Stimulated activated naive CD4-positive, alpha-beta T cell treated with Interleukin-2 at 50 U/mL for 16 hours (primary cell): ENCODE measurements at places on chromosomes 11 and 22.

- no peak for DNase-seq
Observed at GRCh38 chr22:42902875-42903510, 45.9 kb upstream of the ARFGAP3 start.

DNA sequence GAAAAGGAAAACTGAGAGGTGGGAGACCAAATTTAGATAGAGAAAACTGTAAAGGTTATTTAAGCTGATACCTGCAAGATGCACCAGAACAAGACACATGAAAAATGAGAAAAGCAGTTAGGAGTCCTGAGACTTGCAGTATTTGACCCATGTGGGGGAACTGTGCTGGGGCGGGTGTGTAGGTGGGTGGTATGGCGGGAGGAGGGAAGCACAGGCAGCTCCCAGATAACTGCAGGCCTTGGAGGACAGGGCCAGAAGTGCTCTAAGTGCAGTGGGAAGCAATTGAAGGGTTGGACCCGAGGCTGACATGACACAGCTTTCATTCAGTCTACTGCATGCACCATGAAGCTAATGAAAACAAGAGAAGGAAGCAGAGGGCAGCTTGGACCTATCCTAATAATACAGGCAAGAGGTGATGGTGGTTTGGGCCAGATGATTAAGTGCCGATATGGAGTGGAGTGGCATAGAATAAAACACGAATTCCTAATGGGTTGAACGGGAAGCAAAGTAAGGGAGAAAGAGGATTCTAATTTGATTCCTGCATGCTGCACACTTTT is 48.0 kb upstream of the ANO3 start:
- no peak for DNase-seq

- no peak for DNase-seq
Observed at GRCh38 chr22:20131859-20132685, 468 bp downstream of the ZDHHC8 start.

DNA sequence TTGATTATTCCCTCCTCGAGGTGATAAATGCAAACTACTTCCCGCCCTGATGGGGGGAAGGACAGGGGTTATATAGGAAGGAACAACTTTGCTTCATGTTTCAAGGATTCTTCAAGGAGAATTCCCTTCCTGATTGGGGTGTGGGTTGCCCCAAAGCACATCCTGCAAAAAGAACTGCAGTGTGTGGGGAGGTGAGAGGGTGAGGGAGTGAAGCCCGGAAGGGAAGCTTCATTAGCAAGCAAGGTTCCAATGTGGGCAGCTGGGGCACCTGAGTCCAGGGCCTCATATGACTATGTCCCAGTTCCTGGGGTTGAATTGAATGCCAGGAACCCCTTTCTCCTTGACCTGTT is 326.0 kb downstream of the MN1 start:
- no peak for DNase-seq

DNA sequence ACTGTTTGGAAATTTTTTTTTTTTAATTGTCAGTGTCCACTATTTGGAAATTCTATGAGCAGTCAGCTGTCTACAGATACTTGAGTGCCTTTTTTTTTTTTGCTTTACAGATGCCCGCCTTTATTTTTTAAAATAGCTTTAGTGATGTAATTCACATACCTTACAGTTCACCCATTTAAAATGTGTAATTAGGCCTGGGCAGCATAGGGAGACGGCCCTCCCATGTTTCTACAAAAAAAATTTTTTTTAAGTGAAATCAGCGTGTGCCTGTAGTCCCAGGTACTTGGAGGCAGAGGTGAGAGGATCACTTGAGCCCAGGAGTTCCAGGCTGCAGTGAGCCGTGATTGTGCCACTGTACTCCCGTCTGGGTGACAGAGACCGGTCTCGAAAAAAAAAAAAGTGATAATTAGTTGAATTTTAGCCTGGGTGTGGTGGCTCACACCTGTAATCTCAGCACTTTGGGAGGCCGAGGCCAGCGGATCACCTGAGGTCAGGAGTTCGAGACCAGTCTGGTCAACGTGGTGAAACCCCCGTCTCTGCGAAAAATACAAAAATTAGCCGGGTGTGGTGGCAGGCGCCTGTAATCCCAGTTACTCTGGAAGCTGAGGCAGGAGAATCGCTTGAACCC is 1.5 kb downstream of the ZNF143 start:
- no peak for DNase-seq

DNA sequence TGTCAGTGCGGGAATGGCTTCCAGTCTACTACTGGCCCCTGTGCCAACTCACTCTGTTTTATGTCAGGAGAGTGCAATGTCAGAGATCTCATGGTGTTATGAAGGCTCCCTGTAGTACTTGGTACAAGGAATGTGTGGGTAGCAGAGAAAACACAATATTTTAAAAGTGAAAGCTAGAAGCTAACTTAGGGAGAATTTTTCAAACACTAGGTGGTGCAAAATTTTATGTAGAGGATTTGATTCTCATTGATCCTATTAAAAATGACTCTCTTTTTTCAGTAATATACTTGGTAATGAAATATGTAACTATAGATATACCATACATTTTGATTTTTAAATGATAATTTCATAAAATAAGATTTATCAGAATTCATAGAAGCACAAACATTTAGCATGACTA is 134.7 kb downstream of the JRKL start:
- no peak for DNase-seq

DNA sequence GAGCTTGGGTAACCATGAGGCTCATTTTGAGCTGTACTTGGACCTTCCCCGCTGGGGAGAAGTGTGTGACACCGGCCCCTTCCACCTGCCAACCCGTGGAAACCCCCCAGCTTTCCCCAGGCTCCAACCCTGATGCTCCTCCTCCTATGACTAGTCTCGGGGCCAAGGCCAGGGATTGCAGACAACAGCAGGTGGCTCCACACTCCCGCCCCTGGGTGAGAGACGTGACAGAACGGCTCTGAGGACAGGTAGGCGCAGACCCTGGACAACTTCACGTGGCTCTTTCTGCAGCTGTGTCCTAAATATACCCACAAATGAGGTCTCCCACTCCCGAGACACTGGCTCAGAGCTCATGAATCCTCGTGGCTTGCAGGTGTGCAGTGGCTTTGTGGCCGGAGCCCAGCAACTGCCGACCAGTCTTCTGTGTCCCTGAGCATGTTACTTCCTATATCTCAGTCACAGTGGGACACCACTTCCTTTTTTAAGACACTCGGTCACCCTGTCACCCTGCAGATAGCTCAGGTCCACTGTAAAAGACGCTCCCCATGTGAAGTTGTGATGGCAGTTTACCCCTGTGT is 55.2 kb downstream of the NECTIN1 start:
- DNase-seq, result no peak
